GDM1 (cell line): ENCODE measurements at places on chromosomes 6 and 20.

GRCh38 chr6:22366214-22366613, 69.4 kb upstream of the PRL start:
- no peak for DNase-seq

DNA sequence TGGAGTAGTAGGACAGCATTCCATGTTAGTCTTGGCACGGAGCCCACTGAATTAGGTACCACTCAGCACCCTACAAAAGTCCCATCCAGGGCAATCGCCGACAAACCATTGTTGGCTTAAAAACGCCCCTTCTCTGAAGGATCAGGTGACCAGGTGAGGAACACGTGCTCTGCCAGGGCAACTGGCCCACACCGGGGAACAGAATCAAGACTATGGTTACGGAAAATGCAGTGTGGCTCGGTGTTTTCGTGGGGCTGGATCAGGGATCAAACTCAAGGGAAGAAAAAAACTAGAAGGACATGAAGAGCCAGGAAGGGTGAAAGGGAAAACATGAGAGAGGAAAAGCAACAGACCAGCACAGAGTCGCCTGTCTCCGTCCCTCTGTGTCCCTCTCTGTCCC, 177.8 kb upstream of the ARID1B start:
- DNase-seq: no peak

DNA sequence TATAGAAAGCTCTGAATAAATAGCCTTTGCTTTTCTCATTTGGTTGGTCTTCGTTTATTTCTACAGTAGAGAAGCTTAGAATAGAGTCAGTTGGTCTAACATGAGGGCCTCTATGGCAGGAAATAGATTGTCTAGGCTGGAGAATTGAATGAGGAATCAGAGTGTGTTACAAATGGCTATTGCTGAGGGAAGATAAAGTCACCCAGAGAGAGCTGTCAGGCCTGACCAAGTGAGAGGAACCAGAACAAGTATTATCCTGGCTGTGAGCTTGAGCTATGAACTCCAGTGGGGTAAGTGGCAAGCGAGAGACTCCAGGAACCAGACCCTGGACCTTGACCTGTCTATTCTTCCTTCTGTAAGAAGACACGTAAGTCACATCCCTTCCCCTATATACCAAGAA, 353.1 kb downstream of the CD83 start:
- DNase-seq: no peak

DNA sequence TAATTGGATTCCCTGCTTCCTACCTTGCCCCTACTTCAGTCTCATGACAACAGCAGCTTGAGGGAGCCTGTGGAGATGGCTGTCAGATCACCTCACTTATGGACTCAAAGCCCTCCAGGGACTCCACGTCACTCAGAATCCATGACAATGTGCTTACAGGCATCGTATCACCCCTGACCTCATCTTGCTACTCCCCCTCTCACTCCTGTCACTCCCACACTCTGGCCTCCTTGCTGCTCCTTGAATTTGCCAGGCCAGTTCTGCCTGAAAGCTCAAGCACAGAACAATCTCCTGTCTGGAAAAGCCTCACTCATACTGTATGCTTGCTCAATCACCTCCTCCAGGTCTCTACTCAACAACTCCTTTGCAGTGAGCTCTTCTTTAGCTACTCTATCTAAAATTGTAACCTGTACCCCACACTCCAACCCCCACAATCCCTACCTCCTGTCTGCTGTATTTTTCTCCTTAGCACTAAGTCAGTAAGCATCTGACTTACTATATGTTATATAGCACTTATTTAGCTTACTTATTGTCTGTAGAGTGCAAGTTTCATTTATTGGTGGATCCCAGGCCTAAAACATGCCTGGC, 10.7 kb upstream of the GSTA4 start:
- DNase-seq: no peak

GRCh38 chr6:88008411-88008810, 39.2 kb upstream of the SPACA1 start:
- DNase-seq: no peak

GRCh38 chr6:150620763-150621162, 21.1 kb downstream of the PLEKHG1 start:
- no peak for DNase-seq

GRCh38 chr20:11813106-11813890, 104.4 kb upstream of the BTBD3 start:
- no peak for DNase-seq

- DNase-seq: no peak
Measured at GRCh38 chr6:127119102-127120022, 891 bp downstream of the RSPO3 start.

- no peak for DNase-seq
Measured at GRCh38 chr20:50350510-50351249, 159.5 kb upstream of the PTPN1 start.

DNA sequence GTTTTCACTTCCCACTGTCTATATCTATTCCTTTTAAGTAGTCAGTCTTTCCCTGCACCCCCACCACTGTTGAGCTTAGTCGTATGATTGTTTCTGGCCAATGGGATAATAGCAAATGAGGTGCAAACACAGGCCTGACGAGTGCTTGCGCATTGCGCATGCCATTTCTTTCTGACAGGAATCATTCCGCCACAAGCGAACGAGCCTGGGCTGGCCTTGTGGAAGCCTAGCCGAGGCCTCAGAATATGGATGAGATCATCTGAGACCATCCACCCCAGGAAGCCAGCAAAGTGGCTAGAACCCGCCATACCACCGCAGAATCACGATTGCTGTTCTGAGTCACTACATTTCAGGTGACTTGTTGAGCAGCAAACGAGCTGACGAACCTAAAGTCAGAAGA, 52.2 kb upstream of the PRL start:
- DNase-seq: no peak

GRCh38 chr20:4997222-4997621, 4.1 kb downstream of the SLC23A2 start:
- DNase-seq: no peak

GRCh38 chr6:3610206-3610605, 141.3 kb downstream of the PXDC1 start:
- no peak for DNase-seq

DNA sequence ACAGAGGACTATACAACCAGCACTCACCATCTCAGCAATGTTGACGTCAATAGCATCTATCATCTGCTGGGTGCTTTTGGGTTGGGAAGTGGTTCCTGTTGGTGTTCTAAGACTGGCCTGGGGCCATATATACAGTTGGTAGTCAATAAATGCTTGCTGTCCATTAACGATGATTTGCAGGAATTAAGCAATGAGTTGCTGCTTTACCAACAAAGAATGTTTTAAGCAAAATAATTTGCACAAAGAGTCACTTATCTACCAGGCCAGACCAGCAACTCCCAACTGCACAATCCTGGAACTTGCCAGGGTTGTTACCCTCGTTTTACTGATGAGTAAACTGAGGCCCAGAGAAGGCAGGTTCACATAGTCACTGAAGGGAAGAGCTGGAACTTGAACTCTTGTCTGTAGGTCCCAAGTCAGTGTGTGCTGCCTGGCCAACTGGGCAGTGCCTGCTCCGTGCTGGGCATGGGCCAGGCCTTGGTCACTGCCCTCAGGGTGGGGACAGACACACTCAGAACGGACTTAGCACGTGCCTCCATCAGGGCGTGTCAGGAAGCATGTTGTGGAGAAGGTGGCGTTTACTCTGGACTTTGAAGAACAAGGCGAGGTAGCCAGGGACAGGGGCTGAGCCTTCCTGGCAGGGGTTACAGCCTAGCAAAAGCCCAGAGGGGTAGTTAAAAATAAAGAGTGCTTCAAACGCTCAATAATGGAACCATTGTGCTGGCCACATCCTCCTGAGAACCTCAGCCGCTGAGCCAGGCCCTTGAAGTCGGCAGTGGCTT, 2.5 kb upstream of the SRC start:
- no peak for DNase-seq

DNA sequence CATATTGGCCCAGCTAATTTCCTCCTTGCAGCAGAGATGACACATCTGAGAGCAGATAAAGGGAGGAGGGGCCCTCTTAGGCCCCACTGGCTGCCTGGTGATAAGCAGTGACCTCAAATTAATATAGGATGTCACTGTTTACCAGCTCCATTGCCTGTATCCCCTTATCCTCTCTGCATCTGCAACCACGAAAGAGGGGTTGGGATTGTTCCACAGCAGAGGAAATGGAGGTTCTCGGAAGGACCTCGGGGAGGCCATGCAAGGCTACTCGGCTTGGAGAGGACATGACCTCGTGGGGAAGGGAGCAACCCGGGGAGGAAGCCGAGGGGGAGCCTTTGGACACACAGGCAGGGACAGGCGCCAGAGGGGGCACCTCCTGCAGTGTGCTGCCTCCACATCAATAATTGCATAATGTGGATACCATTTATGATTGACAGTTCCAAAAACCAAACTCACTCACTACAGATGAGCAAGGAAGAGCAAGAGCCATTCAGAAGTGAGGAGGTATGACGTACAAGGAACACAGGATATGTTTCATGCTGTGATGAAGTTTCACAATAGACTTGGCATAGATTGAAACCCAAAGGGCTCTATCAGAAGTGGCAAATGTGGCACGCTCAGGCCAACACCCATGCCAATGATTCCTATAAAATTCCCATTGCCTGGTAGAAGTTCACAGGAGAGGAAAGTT, 177.2 kb upstream of the RNF24 start:
- DNase-seq: no peak

DNA sequence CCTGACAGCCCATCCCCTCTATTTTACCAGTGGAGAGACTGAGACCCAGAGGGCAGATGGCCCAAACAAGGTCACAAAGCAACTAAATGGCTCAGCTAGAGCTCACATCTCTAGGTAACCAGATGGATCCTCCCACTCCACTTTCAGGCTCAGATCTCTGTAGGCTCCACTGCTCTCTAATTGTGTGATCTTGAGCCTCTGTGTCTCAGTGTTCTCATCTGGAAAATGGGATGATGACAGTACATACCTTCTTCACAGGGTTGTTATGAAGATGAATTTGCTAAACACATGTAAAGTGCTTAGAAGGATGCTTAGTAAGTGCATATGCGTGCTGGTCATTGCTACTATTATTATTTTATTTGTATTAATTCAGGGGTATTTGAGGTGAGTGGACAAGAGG, 40.5 kb downstream of the RAB44 start:
- DNase-seq: no peak
